Activated CD4-positive, alpha-beta T cell treated with anti-CD3 and anti-CD28 coated beads, Interleukin-2, amount 10 ng/mL, durations not matched to agents 24 days and 14 days (primary cell): ENCODE measurements at places on chromosomes 5 and 9.
A peak's percentile ranks its signal among the peaks of the same experiment; 100 is the strongest.

DNA sequence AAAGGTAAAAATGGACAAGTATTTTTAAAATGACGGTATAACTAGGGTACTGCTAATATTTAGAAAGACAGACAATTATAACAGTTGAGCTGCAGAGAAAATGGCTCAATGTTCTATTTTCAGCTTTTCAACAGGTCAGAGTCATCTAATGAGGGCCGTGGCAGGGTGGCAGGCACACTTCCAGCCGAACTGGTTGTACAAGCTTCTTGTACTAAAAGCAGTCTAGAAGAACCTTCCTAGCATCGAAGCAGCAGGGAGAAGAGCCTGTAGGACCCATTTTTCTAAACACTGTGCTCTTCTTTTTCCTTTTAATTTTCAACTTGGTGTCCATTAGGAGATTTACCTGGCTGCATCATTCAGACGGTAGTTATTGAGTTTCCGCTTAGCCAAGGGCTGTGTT, 85.6 kb downstream of the SLC28A3 start:
- H3K27me3 ChIP-seq = peaks cover 42% of the 10 kb centered on the region
- H3K4me3 ChIP-seq = no peak overlapping the region
- H3K4me1 ChIP-seq = no peaks in the 10 kb centered on the region
- no peak for DNase-seq

- H3K36me3 ChIP-seq = peaks cover 32% of the 10 kb centered on the region
- no peaks in the 10 kb centered on the region for H3K27me3 ChIP-seq
- peaks cover 4% of the 10 kb centered on the region for H3K4me1 ChIP-seq
- H3K4me3 ChIP-seq = no peak overlapping the region
- DNase-seq = no peak
Observed at GRCh38 chr9:77218612-77219011, 41.3 kb downstream of the VPS13A start.

DNA sequence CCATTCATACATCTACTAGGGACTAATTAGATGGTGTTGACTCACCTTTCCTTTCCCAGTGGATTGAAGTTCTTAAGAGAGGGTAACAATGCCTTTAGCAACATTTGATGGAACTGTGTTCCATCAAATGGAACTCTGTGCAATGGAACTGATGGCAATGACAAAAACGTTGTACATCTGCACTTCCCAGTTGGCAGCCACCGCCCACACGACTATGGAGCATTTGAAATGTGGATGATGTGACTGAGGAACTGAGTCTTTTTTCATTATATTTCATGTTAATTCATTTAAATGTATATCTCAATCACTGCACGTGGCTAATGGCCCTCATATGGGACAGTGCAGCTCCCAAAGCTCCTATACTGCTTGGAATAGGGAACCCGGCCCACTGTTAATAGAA, 39.0 kb upstream of the ICE1 start:
- no peaks in the 10 kb centered on the region for H3K27me3 ChIP-seq
- H3K4me3 ChIP-seq = no peak overlapping the region
- no peak overlapping the region for H3K27ac ChIP-seq
- H3K4me1 ChIP-seq = no peaks in the 10 kb centered on the region
- no peak for DNase-seq

DNA sequence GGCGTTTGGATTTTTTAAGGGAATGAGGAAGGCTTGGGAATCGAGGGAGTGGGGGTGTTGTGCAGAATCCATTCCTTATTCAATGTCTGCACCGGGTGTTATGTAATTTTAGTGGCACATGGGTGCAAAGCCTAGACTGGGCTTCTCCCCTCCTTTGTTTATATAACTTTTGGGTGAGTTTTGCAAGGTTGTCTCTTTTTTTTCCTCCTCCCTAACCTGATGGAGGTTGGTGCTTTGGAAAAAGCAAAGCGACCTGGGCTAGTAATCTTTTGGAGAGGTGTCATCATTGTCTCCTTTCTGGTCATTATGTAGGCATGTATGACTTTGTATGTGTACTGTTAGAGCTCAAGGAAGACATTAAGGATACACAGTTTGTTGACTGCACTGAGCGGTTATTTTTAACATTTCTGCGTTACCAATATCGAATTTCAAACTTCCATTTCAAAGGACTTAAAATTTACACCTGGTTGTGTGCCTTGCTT, 3.1 kb downstream of the SMARCA2 start:
- H3K36me3 ChIP-seq = peaks cover 5% of the 10 kb centered on the region
- peak overlapping the region; percentile 98 for H3K4me3 ChIP-seq
- H3K27ac ChIP-seq = peak overlapping the region; percentile 97
- no peak for DNase-seq
- no peaks in the 10 kb centered on the region for H3K27me3 ChIP-seq

- H3K4me3 ChIP-seq = no peak overlapping the region
- H3K4me1 ChIP-seq = no peaks in the 10 kb centered on the region
- H3K27ac ChIP-seq = no peak overlapping the region
- no peak for DNase-seq
- H3K27me3 ChIP-seq = peaks cover 10% of the 10 kb centered on the region
Observed at GRCh38 chr5:74465724-74466123, 174.8 kb downstream of the ENC1 start.

DNA sequence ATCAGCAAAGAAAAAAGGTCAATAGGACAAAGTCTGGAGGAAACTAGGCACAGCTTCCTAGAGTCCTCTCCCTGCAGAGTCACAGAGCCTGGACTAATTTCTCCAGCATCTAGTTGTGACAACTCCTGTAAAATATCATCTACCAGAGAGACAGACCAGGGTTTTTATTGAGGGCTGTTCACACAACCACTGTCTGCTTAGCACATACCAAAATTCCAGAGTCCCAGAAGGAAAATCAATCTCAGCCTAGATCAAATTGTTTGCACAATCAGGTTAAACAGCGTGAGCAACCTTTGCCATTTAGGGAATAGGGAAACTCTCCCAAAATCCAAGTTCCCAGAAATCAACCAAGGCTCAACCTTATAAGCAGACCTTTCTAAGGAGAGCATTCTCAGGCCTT, 190.3 kb downstream of the SYK start:
- no peaks in the 10 kb centered on the region for H3K4me1 ChIP-seq
- DNase-seq = no peak
- H3K27me3 ChIP-seq = peaks cover 12% of the 10 kb centered on the region
